Neural progenitor cell (in vitro differentiated cells): ENCODE measurements at places on chromosomes 1 and 21. TPM values are rescaled to one million over a fixed set of nuclear protein-coding genes. Genes with fewer than 3 reads are reported as not detected.

GRCh38 chr1:226125831-226126230, 60.7 kb downstream of the ACBD3 start:
- DNase-seq: no peak

DNA sequence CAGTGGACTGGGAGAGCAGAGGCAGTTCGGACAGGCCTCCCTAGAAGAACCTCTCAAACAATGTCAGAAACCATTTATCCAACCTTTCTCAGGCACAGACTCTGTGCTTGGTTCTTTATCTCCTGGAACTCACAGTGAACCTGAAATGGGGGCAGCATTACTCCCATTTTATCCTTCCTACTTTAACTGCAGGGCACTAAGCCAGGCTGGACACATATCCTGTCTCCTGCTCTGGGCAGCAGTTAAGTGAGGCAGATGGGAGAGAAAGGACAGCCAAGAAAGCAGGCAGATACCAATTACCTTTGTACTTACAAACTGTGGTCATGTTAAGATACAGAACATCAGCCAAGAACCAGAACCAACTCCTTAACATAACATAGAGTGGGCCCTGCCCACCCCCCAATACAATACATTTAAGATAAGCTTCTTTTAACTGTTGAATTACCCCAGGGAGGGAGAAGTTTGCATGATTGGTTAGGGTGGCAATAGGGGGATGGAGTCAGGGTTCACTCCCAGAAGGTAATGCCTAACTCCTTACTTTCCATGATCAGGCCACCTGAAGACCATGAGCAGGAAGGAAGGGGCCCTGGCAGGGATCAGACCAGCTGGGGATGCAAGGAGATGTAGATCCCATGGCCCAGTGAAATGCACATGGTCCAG, 10.9 kb downstream of the KDF1 start:
- DNase-seq: no peak

- no peak for DNase-seq
Observed at GRCh38 chr1:119003413-119004128, 15.4 kb upstream of the TBX15 start.

- DNase-seq: no peak
Observed at GRCh38 chr1:205127646-205128045, 5.9 kb upstream of the RBBP5 start.

The ARID1A gene
- 43.1 and 70.6 TPM in 2 replicates for total RNA-seq

- DNase-seq: peak; percentile 21
Observed at GRCh38 chr1:24491577-24492360, 10.9 kb upstream of the RCAN3 start.

DNA sequence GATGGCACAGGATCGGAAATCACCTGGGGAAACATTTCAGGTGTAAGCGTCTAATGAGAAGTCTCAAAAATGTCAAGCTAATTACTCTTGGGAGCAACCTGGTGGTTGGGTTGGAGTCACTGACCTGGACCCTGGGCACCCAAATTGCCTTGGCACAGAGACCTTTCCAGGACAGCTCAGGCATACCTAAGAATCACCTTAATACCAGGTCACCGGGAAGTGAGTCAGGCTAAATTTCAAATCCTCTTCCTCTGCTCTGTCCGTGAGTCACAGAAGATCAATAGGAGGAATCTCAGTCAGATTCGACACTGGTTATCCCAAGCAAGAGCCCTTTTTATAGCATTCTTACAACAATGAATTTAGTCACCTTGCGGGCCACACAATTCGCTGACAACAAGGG, 179.6 kb upstream of the CAMK1G start:
- DNase-seq: no peak

DNA sequence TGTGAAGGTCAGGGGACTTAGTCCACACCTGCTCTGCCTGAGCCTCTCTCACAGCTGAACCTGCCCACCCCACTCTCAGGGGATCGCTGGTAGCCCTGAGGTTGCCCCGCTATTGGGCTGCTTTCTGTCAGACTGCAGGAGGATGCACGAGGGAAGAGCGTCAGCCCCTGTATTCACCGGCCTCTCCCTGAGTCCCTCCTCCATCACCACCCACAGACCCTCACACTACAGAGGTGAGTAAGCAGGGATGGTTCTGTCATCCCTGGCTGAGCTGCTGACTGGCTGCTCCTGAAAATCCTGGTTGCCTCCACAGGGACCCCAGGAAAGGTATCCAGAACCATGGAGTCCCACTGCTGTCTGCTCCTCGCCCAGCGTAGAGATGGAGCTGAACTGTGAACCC, 118.7 kb downstream of the SYT2 start:
- no peak for DNase-seq

GRCh38 chr1:81873946-81874345, 73.2 kb downstream of the ADGRL2 start:
- no peak for DNase-seq

The HUNK gene
- 4.7 and 5.7 TPM in 2 replicates for total RNA-seq
